Fibroblast of skin of right quadriceps (primary cell): ENCODE measurements at places on chromosomes 2 and 18.
A peak's percentile ranks its signal among the peaks of the same experiment; 100 is the strongest.

DNA sequence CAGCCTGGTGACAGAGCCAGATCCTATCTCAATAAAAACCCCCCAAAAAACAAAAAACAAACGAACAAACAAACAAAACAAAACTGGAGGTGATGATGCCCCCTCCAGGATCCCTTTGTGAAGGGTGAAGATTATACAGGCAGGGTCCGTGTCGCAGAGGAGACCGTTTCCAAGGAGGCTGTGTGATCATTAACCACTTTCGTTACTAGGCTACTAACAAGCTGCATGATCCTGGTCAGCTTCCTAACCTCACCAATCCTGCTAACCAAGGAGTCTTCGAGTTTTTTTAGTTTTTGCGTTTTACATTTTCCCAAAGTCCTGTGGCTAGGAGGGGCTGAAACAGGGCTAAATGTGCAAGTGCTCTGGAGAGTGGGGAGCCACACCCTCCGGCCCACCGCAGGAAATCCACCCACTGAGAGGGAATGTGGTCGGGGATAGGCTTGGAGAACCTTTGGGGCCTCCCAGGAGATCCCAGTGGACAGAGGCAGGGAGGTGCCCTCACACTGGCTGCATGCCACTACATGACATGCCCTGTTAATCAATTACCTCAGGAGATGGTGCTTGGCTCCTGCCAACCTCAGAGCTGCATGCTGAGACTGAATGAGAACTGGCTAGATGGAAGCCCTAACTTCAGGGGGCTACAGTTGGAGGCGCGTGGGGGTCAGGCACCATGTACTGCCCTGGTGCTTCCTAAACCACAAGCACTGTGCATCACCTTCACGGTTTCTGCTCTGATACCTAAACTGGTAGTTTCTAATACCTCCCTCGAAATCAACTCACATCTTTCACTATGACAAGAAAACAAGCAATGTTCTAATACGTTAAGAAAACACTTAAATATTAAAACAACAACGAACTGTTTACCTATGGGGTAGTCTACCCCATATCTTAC is 67.5 kb upstream of the RGPD5 start:
- DNase-seq, result no peak

- DNase-seq, result no peak
These were observed 30.5 kb upstream of the ITGA4 start for GRCh38 chr2:181426672-181427071.

- no peak for DNase-seq
These were observed 51.0 kb downstream of the ZC3H15 start for GRCh38 chr2:186537019-186537418.

- no peak for DNase-seq
These were observed 45.2 kb downstream of the ADNP2 start for GRCh38 chr18:80154293-80154692.

- DNase-seq, result peak; percentile 76
These were observed 307.2 kb upstream of the MMADHC start for GRCh38 chr2:149894760-149895159.

DNA sequence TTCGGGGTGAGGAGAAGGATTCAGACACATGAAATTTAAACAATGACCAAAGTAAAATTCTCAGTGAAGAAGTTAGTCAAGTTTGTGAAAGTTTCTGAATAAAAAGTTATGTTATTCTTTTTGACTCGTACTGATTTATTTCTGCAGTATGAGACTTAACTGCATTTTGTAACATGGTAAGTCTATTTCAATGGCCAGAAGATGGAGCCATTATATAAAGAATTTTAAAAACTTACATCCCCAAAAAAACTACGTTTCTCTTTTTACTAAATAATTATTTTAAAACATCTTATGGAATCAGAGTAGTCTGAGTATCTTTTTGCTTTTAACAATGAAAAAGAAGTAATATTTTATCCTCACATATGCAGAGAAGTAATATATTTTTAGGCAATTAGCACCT is 51.4 kb upstream of the SCN1A start:
- DNase-seq, result no peak

- DNase-seq, result no peak
These were observed 33.6 kb upstream of the ATP6V1B1 start for GRCh38 chr2:70902067-70902442.

DNA sequence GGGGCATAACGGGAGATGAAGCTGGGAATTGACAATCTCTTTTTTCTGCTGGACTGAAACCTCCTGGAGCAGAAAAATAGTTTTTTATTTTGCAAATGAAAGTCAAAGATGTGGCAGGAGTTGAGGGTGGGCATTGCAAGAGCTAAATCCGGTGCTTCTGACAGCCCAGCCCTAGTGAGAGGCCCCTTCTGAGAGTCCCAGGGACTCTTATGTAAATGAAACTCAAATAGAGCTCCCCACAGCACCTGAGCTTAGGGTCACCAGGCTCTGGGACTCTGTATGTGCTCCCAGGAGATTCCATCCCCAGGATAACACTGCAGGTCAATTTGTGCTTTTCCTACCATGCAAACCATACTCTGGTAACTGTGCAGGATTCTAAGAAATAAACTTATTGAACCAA is 192.8 kb downstream of the ANKRD30B start:
- DNase-seq, result no peak

DNA sequence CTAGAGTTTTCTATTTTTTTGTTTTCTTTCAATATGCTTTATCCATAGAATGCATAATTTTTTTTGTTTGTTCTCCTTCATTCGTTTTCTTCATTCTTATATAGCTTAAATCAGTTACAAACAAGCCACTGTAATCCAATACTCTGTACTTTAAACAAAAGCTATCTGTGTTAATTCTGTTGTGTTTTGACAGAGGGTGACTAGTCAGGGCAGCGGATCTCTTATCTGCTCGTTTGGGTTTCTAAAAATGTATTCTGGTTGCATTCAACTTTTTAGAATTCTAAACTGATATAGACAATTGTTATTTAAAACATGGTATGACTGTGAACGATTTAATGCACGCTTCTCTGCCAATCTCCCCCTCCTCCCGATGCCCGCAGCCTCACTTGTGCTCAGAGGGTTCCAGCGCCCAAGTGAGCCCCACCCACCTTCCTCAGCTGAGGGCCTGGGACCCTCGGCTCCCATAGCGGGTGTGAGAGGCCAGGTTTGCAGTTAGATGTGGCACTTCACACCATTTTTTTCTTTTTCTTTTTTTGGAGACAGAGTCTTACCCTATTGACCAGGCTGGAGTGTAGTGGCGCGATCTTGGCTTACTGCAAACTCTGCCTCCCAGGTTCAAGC is 44.1 kb downstream of the NCK2 start:
- DNase-seq, result no peak

- no peak for DNase-seq
These were observed 62.0 kb downstream of the ACOXL start for GRCh38 chr2:110794390-110794789.

GRCh38 chr2:157789256-157789655 is 86.9 kb downstream of the ACVR1 start:
- DNase-seq, result no peak

- DNase-seq, result no peak
These were observed 107.0 kb downstream of the KCNF1 start for GRCh38 chr2:11018651-11019185.

GRCh38 chr2:46302005-46302695 is 4.9 kb downstream of the EPAS1 start:
- DNase-seq, result no peak

GRCh38 chr18:61606759-61607158 is 273.5 kb downstream of the CDH20 start:
- DNase-seq, result peak; percentile 98

DNA sequence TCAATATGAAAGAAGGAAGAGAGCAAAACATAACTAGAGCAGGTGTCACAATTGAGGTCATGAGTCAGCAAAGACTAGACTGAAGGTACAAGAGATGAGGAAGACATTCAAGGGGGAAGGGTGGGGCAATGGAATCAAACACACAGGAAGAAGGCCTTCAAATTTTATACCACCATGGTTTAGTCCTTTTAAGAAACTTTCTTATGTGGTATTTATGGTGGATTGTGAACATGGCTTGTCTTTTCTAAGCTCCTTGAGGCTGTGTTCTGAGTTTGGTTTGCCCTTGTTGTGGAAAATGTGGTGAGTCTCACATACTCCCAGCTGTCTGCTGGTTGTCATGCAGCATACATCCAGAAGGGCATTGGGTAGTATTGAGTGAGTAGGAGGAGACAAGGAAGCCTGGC is 62.1 kb downstream of the NABP1 start:
- DNase-seq, result no peak

DNA sequence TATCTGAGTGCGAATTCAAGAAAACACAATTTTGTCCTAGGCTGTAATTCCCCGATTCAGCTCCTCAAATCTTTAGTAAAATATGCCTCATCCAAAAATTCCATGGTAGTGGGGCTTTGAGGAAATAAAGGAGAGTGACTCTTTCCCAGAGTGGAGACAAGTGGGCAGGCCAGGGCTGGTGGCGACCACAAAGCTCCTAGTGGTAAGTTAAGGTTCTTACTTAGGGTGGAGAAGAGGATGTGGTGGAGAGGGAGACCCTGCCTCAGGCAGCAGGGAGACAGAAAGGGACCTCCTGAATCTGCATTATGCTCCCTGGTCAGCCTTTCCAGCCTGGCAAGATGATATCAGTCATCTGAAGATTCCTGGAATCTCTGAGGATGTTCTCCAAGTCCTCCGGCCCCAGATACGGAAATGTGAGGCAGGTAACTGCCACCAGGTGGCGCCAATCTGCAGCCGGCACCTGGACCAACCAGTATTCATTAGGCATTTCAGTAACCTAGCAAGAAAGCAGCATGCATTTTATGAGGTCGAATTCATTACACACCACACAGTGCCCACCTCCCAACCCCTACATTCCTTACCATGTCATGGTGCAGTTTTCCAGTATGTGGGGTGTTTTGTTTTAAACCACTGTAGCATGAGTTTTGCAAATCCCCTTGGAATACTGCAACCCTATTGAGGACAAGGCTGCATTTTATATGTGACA is 106.4 kb downstream of the POLE4 start:
- peak; percentile 44 for DNase-seq

- no peak for DNase-seq
These were observed 541.2 kb upstream of the POU3F3 start for GRCh38 chr2:104312684-104313083.

DNA sequence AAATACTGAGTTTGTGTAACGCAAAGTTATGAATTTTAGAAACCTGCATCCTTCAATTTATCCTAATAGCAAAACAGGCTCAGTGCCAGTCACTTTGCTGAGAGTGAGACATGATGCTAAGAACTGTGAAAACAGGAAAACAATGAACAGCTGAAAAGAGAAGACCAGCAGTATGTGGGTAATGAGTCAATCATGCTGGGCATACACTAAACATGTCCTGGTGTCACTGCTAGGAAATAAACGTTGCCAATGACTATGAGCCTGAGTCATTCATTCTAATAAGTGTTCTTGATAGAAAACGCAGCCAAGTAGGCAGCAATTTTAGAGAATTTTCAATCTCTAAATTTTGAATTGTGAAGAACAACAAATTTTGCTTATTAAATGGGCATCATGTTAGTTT is 237.3 kb downstream of the GALR1 start:
- no peak for DNase-seq

DNA sequence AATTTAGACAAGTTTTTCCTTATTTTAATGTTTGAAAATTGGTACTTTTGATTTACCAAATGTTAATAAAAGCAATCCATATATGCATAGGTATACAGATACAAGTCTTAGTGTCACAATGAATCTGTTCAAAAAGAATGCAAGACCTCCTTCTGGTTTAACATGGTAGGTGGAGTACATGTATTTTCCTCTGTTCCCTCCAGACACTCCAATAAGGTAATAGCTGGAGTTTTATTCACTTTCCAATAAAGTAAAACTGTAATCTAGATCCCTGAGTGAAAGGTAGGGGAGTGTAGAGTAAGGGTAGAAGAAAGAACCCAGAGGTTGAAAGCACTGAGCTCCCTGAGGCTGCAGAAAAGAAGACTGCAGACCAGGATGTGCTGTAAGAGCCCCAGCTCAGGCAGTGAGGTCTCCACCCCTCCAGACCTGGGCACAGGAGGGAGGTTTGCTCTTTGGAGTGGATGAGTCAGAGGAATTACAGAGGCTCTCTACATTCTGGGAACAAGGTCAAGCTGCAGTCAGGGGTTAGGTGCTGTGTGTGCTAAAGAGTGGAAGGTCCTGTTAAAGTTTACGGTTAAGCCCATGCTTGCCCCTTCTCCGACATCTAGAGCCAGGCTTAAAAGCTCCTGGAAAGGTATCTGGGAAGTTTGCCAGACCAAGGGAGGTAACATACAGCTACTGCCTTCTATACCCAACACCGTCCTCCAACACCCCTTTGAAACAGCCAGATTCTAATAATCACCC is 27.6 kb upstream of the STAT1 start:
- peak; percentile 37 for DNase-seq

- DNase-seq, result no peak
These were observed 9.3 kb downstream of the FAM228B start for GRCh38 chr2:24132543-24132942.

DNA sequence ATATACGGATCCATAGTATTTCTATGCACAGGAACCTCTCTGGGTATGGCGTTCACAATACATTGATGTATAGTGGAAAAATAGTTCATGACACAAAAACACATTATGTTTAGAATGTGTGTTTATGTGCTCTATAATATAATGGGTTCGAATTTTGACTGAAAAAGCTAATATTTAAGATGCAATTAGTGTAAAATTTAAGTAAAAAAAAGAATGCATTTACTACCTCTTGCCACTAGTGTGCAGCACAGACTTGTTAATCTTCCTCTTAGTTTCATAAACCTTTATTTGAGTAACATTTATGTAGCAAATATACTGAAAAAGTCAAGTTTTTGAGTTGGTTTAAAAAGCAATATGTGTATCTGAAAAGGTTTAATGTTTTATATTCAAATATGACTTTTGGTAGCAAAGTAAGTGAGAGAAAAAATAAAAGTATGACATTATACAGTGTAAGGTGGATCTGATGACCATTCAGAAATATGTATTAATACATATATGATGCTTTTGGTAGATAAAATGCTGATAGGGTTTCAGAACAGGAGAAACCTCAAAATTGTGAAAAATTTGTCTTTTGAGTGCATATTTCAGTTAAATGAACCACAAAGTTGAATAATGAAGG is 49.4 kb downstream of the CCDC102B start:
- peak; percentile 21 for DNase-seq
